Fibroblast of skin of left quadriceps (primary cell): ENCODE measurements at places on chromosomes 1 and 21.

- no peak for DNase-seq
Measured at GRCh38 chr1:178503849-178504248, 7.1 kb upstream of the CLEC20A start.

GRCh38 chr1:1616045-1616790 lies 918 bp downstream of the MIB2 start:
- DNase-seq, result no peak

DNA sequence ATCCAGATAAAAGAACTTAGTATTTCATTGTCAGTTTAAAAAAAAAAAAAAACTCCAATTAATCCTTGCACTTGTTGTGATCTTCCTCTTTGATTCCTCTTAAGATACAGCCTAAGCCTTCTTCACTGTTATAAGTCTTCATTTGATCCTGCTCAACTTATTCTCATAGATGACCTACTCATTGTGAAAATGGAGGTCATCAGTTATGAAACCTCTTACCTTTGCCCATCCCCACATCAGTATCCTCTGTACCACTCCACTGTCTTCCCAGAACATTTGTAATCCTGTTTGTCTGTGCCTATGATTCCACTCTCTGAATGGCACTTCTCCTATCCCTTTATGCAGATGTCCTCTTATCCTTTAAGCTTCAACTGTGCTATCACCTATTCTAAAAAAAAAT lies 28.0 kb downstream of the ODR4 start:
- no peak for DNase-seq

DNA sequence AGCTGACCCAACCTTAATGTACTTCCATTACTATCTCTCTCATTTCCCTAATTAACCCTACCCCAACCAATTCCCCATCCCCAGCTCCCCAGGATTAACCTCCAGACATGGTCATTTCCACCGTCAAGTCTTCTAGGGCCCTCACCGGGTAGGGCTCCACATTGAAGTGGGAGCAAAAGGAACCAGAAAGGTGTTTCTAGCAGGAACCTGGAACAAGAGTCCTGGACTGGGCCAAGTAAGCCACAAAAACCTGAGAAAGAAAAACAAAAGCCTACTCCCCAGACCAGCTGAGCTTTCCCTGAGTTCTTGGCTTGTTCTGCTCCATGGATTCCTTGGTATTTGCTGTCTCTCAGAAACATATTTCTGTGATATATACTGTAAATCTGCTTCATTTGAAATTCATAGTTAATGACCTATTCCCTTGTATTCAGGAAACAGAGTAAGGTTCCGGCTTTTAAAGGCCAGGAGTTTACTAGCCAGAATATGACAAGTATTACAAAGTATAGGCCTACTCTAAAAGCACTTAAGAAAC lies 58.4 kb downstream of the SYF2 start:
- no peak for DNase-seq

- no peak for DNase-seq
Measured at GRCh38 chr1:244843148-244843978, 7.9 kb downstream of the COX20 start.

- DNase-seq, result peak; percentile 28
Measured at GRCh38 chr21:35345954-35346353, 296.9 kb upstream of the RUNX1 start.

DNA sequence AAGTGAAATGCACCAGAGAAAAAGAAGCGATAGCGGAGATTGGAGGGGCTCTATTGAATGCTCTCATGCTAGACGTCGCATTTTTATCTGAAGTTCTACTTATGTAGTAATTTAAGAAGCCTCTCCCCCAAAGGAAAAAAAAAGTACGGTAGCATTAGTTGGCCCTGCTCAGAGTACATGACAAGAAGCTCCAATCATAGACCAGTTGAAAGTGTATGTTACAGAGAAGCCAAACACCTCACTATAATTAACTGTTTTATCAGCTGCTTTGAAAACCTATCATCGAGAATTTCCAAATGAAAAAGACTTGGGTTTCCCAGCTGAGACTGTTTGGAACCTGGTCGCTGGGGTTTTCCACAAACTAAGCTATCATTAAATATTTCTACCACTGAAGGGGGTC lies 19.6 kb upstream of the OVAAL start:
- DNase-seq, result no peak

GRCh38 chr1:30893776-30894507 lies 14.6 kb downstream of the SDC3 start:
- DNase-seq, result no peak

DNA sequence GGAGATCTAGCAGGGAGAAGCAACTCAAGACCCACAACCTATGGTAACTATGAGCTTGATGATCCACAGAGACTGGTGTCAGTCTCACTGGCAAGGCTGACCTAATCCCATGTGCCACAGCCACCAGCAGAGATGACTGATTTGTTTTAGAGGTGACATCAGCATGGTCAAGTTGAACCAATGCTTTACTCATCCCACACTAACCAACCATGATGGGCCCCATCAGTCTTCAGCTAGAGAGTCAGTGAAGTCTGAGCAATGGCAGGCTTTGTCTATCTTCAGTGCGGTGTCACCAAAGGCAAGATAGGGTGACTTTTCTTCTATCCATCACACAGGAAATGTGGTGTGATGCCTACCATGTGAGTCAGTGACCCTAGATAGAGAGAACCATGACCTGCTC lies 1470.7 kb downstream of the NCAM2 start:
- no peak for DNase-seq

GRCh38 chr1:1440262-1441001 lies 4.9 kb downstream of the VWA1 start:
- no peak for DNase-seq

DNA sequence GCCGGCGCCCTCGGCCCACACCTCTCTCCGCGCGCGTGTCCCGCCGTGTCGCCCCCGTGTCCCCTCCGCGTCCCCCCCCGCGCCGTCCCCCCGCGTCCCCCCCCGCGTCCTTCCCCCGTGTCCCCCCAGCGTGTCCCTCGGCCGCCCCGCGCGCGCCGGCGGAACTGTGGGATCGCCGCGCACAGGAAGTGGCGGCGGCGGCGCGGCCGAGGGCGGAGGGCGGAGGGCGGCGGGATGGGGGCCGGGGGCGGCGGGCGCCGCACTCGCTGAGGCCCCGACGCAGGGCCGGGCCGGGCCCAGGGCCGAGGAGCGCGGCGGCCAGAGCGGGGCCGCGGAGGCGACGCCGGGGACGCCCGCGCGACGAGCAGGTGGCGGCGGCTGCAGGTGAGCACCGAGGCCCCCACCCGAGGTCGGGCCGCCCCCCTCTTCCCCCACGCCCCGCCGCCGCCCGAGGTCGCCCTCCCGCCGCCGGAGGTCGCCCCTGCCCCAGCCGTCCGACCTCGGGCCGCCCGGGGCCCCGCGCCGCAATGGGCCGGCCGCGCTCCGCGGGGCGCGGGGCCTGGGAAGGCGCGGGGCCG lies at the start of gene AGPAT3:
AGPAT3 (plus strand) TSS at position 262 of the 578 bp plus-strand sequence. CDS start 94,459 bp downstream, outside the sequence.
- DNase-seq, result no peak

DNA sequence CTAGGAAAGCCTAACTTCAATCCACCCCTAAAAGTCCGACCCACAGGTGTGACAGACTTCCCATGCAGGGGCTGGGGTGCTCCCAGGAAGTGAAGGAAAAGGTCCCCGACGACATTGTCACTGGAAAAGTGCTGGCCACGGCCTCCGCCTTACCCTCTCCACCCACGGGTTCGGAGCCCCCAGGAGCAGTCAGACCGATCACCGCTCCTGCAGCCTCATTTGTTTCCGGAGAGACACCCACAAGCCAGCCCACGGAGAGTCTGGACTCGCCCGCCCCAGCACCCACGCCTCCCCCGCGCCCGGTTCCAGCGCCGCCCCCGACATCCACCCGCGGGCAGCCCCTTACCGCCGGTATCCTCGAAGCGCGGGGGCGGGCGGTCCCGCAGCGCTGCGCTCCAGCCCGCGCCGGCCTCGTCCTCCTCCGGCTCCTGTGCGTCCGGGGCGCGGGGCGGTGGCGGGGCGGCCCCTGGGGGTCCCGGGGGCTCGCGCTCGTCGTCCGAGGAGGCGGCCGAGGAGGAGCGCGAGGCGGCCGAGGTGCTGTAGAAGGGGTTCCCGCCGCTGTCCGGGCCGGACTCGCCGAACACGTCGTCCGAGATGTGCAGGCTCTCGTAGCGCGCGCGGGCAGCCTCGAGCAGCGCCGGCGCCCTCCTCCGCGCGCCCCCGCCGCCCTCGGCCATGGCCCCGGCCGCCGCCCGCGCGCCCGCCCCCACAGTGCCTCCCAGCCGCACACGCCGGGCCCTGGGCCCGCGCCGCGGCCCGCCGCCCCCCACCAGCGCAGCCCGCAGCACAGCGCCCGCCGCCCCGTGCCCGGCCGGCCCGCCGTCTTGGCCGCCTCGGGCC lies 660 bp downstream of the PGBD5 start:
- no peak for DNase-seq

DNA sequence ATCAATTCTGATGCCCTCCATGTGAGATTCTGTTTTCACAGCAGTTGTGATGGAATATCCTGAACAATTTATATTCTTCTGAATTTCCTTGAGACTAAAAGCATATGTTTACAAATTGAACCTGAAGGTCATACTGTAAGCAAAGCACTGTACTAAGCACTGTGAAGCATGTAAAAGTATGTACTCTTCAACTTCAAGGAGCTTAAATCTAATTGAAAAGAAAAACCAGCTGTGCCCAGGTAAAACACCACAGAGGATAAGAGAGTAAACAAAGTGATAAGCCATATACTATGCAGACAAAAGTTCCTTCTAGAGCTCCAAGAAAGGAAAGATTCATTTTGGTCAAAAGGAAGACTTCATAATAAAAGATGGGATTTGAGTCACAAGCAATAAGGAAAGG lies 71.9 kb downstream of the TTLL7 start:
- DNase-seq, result no peak

DNA sequence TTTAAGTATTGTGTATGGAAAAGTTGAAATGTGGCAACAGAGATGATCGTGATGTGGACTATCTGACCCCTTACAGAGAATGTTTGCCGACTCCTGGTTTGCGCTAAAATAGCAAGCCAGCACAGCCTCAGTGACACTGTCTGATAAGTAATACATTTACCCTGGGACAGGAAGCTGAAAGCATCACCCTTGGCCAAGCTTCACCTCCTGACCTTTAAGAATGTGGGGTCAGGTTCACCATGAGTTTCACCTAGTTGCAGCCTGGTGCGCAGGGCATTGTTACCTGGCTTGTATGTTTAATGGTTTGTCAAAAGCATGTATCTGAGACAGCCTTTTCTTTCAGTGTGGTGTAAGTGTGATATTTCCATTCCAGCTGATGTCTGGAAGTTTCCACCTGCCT lies 29.2 kb downstream of the TRAF5 start:
- no peak for DNase-seq

- DNase-seq, result no peak
Measured at GRCh38 chr1:151616505-151616849, 4.6 kb downstream of the SNX27 start.

GRCh38 chr1:221035662-221036153 lies 156.5 kb downstream of the HLX start:
- no peak for DNase-seq

DNA sequence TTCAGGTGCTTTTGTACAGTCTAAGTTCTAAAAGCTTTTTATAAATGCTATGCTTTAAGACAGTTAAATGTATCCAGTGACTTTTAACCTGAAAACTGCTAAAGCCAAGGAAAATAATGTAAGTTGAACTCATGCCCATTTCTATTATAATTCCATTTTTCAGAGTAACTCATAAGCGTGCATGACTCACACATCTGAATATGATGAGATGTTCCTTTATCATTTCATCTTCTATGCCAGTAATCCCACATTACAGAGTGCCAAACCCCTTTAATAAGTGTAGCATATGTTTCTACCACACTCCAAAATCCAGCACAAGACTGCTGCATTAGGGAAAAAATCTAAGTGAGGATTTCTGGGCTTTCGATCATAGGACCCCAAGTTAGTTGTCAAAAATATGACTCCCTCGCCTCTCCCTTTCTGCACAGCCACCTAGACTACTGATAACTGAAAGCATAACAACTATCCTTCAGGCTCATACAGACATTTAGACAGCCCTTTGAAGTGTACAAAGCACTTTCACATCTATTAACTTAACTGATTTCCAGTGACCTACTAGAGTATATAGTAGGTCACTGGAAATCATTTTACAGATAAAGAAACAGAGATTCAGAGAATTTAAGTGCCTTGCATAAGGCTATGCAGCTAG lies 45.3 kb downstream of the JAK1 start:
- DNase-seq, result peak; percentile 69

GRCh38 chr1:89310505-89310904 lies 37.8 kb upstream of the GBP5 start:
- no peak for DNase-seq

DNA sequence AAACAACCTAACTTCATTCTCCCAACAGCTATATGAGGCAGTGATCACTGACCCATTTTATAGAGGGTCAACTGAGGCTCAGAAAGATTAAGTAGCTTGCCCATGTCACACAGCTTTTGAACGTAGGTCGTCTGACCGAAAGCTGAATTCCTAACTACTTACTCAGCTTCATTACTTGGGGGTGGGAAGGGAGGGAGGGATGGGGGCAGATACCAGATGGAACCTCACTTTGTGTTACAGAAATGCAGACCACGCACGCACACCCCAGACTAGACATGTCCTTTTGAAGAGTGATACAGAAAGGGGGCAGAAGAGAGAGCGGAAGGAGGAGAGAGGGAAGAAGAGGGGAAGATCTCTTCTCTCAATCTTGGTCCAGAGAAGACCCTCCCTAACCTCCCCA lies 2.3 kb downstream of the ADGRB2 start:
- peak; percentile 34 for DNase-seq

DNA sequence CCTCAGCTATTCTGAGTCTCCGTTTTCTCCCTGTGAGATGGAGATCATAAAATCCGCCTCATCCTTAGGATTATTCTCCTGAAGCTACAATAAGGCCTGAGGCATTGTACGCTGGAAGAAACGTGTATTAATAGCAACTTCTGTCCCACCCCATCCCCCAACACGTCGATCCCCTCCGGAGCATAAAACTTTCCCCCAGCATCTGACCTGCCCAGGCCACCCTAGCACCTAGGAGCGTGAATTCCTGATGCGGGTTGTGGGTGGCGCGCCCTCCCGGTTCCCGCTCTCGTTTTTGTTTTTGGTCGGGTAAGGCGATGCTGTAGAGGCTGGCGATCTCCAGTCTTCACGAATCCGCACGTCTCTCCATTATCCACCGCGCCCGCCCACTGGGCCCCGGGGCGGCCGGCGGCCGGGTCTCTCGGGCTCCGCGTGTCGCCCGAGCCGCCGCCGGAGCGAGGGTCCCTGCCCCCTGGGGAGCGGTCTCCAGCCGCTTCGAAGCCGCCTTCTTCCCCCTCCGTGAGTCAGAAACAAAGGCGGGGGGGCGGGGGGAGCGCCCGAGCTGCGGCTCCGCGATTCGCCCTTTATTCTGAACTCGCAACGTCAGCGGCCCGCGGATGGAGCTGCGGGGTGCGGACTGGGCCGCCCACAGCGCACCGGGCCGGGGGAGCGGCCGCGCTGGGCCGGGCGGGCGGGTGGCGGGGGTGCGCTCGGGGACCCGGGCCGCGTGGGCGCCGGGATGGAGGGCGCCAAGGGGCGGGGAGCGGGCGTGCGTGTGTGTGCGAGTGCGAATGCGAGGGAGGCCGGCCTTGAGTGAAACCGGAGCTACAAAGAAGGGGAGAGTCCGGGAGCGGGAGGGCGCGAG lies at the start of gene PLEKHO1:
PLEKHO1 (plus strand) TSS at position 646 of the 862 bp plus-strand sequence. CDS start 342 bp downstream, outside the sequence.
- DNase-seq, result peak; percentile 72

- no peak for DNase-seq
Measured at GRCh38 chr1:166350490-166350889, 183.7 kb upstream of the FAM78B start.
